ENCODE measurements at places on chromosomes 4 and X.

- no peak for DNase-seq
Measured at GRCh38 chr4:1588306-1588705, 95.8 kb downstream of the FAM53A start.

DNA sequence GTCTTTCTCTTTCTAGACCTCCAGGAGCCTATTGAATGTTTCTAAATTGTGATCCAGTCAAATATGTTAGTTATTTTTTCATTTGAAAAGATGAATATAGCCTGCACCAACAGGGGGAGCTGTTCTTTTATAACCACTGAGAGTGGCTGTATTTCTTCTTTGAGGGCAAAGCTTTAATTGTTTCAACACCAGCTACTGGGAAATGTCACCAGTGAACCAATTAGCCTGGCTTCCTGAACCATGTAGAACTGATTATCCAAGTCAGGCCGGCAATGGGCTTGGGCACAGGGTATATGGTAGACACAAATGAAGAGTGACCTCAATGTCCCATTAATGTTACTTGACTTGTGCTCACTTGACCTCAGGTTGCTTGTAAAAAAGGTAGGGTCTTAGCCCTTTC lies 4.8 kb upstream of the DAPP1 start:
- DNase-seq = peak; percentile 66

- DNase-seq = no peak
Measured at GRCh38 chrX:39559229-39559628, 538.5 kb downstream of the BCOR start.

- DNase-seq = no peak
Measured at GRCh38 chrX:108312957-108313356, 125.3 kb downstream of the COL4A6 start.

GRCh38 chr4:24024157-24024556 lies 134.3 kb upstream of the PPARGC1A start:
- no peak for DNase-seq

- no peak for DNase-seq
Measured at GRCh38 chrX:28988246-28988645, 401.0 kb downstream of the IL1RAPL1 start.

DNA sequence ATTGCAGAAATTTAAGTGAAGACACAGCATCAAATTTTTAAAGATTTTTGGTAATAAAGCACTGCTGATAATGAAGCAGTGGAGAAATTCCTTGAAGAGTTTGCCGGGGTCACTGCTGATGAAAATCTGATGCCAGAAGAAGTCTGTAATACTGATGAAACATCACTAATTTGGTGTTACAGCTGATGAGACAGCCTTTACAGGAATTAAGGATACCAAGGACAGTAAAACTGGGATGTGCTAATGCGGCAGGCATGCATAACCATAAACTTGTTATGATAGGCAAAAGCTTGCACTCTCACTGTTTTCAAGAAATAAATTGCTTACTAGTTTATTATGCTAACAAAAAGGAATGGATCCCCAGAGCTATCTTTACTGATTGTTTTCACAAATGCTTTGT lies 52.9 kb upstream of the VEGFC start:
- DNase-seq = no peak

Data from activated CD4-positive, alpha-beta T cell treated with anti-CD3 and anti-CD28 coated beads, Interleukin-2, amount 50 U/mL, for 48 hours (primary cell).